Muscle of leg (tissue), 16 donors: ENCODE measurements at places on chromosomes 2 and 18.
A peak's percentile ranks its signal among the peaks of the same experiment; 100 is the strongest.

- no peak for DNase-seq
Measured at GRCh38 chr2:176677746-176678265, 408.6 kb downstream of the MTX2 start.

DNA sequence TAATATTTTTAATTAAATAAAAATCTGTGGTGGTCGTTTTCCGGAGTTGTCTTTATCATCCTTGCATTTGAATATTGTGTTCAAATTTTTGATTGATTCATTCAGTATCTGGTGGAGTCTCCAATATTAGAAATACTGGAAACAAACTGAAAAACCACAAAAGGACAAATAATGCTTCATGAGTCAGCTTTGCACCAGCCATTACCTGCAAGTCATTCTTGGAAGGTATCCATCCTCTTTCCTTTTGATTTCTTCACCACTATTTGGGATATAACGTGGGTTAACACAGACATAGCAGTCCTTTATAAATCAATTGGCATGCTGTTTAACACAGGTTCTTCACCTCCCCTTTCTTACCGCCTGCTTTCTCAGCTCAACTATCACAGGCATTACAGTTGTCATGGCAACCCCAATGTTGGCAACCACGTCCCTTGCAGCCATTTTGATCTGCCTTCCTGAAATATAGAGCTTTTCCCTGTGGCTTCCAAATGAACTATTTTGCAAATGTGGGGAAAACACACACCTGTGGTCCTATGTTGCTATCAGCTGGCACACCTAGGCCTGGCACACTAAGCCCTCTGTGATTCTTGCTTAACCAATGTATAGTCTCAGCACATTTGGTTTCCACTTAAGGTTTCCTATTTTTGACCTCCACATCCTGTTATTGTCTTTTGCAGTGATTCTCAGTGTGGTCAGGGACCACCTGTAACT lies 6.5 kb downstream of the CTLA4 start:
- DNase-seq, result no peak

- no peak for DNase-seq
Measured at GRCh38 chr2:149904352-149905175, 317.0 kb upstream of the MMADHC start.

DNA sequence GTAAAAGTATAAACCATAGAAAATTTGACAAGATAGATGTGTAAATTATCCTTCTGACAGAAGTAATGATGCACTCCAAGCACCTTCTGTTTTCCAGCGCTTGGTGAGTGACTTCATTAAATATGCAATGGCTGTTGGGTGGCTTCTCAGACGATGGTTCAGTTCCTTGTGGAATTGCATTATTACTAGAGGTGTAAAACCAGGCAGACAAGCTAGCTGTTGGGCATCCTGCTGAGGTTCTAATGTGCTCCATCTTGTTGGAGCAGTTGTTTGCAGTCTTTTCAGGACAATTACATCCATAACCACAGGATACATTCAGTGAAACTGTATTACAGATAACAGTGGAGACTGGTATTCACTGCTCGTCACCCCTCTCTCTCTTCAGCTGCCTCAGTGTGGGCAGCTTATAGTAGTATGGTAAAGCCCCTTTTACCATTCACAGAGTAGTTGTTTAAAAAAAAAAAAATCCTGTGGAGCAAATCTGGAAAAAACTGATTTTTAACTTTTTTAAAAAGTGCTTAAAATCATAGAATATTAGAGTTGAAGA lies 143.5 kb downstream of the AGPS start:
- no peak for DNase-seq

- DNase-seq, result peak; percentile 14
Measured at GRCh38 chr2:12856934-12857601, 140.3 kb downstream of the TRIB2 start.

- peak; percentile 88 for DNase-seq
Measured at GRCh38 chr2:122960759-122961641, 1064.1 kb upstream of the CNTNAP5 start.

GRCh38 chr2:39094717-39095363 lies 26.0 kb downstream of the SOS1 start:
- DNase-seq, result peak; percentile 81

DNA sequence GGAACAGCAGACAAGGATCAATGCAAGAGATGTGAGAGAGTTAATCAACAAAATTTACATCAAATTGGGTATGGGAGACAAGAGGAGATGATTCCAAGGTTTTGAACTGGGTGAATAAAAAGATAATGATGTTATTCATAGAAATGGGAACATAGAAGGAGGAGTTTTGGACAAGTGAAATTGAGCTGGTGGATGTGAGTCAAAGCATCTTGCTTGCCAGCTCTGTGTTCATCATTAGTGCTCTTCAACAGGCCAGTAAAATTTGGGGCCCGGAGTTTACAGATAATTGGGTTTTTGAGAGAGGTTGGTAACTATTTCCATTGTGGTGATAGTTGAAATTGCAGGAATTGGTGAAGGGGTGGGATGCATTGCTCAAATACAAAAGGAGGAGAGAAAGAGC lies 69.9 kb upstream of the CAVIN2 start:
- no peak for DNase-seq

DNA sequence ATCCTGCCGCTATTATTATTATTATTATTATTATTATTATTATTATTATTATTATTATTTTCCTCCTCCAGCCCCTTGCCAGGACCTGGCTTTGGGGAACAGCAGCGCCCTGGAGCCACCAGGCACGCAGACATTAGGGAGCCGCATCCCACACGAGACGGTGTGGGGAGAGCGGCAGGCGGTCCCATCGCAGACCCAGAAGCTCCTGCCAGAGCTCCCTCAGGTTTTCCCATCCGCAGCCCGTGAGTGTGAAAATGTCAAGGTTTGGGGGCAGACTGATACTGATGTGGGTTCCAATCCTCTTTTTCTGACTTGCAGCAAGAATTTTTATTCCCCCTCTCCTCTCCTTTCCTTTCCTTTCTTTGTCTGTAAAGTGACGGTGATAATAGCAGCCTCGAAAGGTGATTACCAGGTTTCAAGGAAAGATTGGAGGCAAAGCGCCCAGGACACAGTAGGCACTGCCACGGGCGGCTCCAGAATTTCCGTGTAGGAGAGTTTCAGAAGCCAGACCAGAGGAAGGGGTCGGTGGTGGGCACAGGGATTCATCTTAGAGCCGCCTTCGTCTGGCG lies 816 bp downstream of the SCTR start:
- DNase-seq, result no peak

- DNase-seq, result no peak
Measured at GRCh38 chr2:124025891-124026434, 876 bp downstream of the CNTNAP5 start.

DNA sequence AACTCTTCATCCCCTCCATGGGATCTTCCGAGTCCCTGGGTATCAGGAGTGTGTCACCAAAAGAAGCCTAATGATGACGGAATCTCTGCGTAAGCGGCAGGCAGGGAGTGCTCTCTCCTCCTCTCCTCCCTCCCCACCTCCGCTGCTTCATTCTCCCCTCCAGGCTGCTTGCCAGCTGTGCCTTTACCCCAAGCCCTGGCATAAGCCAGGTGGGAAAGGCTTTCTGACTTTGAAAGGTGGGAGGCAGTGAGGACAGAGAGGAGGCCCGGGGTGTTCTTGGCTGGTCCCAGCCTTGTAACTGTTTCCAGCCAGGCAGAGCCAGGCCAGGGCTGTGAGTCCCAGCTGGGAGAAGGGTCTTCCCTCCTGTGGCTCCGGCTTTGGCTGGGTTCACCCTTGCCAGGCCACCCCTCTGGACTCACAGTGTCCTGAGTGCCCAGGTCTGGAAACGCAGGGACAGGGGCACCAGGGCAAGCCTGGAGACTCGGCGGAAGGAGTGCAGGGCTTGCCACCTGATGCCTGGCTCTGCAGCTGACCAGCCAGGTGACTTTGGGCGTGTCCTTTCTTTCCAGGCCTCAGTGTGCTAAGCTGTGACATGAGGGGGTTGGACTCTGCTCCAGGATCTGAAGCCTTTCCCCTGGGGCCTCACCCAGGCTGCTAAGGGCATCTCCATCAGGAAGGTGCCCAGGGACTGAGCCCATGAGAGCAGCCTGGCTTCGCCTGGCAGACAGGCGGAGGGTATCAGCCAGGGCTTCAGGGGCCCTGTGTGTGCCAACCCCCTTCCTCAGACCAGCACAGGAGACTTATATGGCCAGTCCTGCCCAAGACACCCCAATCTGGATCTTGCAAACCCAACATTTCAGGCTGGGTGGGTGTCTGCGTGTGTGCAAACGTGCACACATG lies 32.7 kb upstream of the HPCAL1 start:
- no peak for DNase-seq
